ENCODE measurements at places on chromosomes 16 and 17.
A peak's percentile ranks its signal among the peaks of the same experiment; 100 is the strongest.

DNA sequence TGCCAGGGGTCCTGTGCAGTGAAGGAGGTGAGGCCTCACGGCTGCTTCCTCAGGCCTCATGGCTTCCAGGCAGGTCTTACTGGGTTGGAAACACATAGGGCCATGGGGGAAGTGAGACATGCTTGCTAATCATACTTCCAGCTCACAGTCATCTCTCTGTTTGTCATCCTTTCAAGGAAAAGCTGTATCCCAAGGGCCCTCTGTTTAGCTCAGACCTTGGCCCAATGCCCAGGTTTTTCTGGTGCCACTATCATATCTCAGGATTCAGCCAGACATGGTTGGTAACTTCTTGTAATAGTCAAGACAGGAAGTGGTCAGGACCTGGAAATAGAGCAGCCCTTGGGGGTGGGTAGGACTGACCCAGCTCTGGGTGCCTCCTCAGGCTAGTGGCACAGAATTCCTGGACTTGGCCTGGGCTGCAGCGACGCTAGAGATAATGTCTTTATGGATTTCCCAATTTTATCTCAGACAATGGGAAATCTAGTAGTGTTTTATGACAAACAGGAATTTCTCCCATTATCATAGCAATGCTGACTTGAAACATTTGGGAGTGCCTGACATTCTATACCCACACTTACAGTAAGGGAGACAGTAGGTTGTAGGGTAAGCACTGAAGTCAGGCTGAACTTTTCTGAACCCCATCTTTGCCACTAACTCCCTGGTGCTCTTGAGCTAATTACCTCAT, 13.5 kb upstream of the ITGB3 start:
- no peak for DNase-seq

DNA sequence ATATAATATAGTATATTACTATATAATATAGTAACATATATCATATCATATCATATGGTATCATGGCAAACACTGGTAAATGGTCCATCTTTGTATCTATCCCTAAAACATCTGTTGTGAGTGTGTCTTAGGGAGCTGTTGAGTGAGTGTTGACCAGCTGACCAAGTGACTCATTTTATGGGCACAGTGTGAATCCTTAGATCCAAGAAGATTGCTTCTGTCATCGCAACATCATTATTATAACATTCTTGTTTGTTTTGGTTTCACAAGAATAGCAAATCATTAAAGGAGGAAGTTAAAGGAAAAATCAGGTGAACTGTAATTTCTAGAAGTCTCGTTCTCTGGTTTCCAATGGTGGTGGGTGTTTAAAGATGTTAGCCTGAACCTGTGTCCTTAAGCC, 11.7 kb upstream of the MAF start:
- no peak for DNase-seq

- peak; percentile 83 for DNase-seq
Measured at GRCh38 chr17:38867179-38867967, 2.5 kb upstream of the LASP1 start.

DNA sequence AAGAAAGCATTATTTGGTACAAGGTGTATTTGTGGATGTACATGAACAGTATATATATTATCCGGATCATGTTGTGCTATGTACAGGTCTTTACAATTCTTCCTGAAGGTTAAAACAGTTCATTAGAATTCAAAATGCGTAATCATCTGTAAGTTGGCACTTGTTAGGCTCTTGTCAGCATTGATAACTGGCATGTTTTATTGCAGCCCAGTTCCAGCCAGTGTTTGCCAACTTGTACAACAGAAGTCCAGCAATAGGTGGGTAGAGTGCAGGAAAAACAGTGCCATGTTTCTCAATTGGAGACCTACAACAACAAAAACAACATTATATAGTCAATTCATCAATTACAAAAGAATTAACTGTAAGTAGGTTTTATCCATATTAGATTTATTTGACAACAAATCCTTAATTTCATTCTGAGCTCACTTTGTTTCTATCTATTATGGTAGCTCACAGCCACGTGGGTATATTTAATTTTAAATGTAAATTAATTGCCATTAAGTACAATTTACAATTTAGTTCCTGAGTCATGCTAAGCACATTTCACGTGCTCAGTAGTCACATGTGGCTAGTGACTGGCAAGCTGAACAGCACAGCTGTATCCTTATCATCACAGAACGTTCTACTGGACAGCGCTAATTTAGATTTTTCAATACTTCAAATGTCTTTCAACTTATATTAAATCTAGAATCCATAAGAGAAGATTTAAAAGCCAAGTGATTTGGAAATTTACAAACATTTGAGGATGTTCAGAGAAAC, 8.6 kb upstream of the ANKFY1 start:
- no peak for DNase-seq

DNA sequence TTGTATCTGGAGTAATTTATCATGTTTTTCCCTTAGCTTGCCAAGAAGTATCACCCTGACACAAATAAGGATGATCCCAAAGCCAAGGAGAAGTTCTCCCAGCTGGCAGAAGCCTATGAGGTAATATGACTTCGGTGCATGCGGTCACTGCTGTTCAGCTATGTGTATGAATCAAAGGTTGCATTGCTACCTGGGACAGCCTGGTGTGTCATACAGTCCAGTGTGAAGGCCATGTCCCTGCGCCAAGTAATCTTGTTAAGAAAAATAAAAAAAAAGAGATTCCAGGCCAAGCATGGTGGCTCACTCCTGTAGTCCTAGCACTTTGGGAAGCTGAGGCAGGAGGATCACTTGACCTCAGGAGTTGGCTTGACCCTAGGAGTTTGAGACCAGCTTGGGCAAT, 11.7 kb downstream of the DNAJA3 start:
- no peak for DNase-seq

DNA sequence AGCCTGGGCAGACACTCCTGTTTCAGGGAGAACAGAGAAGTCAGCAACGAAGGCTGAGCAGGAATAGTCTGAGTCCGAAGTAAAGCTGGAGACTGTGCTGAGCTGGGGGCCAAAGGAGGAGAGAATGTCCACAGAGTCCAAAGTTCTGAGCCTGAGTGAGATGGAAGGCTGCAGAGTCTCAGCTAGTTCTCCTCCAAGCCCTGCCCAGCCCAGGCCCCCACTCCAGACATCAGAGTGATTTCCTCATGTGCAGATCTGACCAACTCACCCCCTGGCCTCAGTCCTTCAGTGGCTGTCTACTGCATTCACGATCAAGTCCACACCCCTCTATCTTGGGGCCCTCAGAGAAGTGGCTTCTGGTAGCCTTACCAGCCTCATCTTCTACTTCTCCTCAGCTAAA, 21.6 kb downstream of the SLC13A5 start:
- DNase-seq = no peak

- no peak for DNase-seq
Measured at GRCh38 chr16:85679870-85680269, 8.9 kb downstream of the GINS2 start.

DNA sequence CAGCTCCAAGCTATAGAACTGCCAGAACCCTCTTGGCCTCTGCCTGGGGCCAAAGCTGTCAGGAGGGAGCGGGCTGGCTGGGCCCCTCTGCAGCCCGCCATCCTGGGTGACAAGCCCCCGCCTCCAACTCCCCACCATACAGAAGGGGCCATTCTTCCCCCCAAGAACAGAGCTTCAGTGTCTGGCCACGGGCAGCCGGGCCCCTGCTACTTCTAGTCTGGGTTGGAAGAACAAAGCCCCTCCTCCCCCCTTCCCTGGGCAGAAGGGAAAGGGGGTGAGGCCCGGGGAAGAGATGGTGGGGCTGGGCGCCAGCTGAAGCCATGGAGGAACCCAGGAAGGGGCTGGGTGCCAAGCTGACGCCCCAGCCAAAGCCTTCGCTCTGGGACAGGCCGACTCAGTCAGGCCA, 9.0 kb downstream of the NAT9 start:
- no peak for DNase-seq

DNA sequence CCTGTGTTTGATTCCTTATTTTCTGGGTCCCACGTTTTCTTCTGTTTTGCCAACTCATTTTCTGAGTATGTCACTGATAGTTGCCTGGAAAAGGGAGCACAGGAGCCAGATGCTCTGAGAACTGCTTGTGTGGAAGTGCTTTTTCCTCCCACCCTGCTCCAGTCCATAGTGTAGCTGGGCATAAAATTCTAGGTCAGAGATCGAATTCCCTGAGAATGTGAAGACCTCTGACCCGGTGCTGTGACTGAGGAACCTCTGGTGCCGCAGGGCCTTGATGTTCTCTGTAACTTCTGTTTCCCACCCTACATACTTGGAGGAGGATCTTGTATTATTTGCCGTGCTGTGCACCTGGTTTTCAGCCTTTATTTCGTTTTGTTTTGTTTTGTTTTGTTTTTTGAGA, 19.5 kb upstream of the CAPN15 start:
- DNase-seq = no peak

GRCh38 chr16:87002717-87003413, 314.3 kb downstream of the C16orf95 start:
- DNase-seq = no peak

- peak; percentile 84 for DNase-seq
Measured at GRCh38 chr16:75495076-75495674, at the start of gene CHST6. Gene CHST6, minus strand, starts transcription at chr16:75495441. Its CDS starts 15,613 bp downstream, at chr16:75479828.

DNA sequence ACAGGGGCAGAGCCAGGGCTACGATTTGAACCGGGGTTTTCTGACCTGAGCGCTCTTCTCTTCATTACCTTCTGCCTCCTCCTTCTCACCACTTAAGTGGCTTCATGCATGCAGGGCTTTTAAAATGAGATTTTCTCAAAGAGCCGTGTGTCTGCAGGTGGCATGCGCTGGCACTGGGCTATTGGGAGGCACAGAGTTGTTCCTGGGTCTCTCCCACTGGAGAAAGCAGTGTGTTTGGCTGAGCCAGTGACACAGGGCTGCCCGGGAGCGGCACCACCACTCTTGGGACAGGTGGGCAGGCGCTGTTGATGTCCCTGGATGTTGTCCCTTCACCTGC, 218.8 kb upstream of the CHMP6 start:
- DNase-seq = no peak

GRCh38 chr16:87832137-87832527, 37.2 kb downstream of the SLC7A5 start:
- no peak for DNase-seq

DNA sequence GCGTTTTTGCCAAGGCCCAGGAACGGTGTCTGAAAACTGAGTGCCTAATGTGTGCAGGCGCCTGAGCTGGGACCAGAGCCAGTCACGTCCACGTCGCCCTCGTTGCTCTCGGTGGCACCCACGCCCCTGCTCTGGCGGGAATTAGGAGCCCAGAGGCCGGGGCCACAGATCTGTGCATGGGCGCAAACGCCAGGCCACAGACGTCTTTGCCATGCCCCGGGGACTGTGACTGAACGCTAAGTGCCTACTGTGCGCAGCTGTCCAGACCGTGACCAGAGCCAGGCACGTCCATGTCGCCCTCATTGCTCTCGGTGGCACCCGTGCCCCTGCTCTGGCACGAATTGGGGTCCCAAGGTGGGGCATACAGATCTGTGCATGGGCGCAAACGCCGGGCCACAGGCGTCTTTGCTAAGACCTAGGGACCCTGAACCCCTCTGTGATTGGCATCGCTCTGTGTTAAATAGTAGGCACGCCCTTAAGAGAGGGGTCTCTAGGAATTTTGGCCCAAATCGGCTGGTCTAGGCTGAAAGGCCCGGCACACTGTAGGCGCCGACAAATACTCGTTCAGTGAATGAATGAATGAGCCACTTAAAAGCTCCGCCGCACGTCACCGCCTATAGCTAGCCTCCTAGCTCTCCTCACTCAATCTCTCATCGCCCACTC, 827 bp upstream of the UBALD1 start:
- no peak for DNase-seq

DNA sequence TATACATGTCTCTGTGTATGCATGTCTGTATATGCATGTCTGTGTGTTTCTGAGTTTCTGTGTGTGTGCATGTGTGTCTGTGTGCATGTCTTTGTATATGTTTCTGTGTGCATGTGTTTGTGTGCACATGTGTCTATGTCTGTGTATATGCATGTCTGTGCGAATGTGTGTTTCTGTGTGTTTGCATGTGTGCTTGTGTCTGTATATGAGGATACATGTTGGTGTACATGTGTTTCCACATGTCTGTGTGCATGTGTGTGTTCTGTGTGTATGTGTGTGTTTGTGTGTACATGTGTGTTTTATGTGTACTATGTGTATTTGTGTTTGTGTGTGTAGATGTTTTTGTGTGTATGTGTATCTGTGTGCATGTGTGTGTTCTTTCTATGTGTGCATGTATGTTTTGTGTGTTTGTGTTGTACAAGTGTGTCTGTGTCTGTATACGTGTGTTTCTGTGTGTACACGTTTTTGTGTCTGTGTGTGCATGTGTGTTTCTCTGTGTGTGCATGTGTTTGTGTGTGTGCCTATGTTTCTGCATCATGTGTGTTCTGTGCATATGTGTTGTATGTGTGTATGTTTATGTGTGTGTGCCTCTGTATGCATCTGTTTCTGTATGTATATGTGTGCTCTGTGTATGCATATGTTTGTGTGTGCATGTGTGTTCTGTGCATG, 8.9 kb upstream of the RAB37 start:
- DNase-seq = no peak

DNA sequence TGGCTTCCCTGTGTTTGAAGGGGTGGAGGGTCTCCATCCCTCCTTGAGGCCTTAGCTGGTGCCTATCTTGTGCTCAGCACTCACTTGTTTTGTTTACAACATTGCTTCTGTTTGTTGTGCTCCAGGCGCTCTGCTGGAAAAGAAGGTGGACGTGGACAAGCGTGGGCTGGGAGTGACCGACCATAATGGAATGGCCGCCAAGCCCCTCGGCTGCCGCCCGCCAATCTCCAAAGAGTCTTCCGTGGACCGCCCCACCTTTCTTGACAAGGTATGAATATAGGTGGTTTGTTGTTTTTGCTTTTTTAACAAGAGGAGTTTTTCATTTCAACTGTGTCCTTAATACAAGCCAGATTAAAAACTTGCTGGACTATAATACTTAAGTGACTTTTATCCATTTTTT, 53.5 kb downstream of the TMC6 start:
- DNase-seq = no peak

DNA sequence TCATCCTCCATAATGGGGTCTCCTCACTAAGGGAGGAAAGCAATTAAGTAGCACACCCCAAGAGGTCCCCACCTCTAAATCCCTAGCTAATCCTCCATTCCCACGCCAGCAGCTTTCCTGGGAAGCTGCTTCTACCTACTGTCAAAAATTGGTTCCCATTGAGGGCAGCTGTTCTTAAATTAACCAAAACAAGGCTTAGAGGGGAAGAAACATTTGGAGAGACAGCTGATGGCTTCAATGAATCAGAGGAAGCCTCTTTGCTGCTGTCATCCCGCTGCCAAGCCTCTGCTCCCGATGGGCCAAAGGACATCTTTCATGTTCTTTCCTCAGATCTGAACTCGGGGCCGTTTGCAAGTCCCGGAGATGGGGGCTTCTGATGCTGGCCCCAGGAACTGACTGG, 26.6 kb downstream of the AIPL1 start:
- DNase-seq = peak; percentile 39

GRCh38 chr17:74192950-74193781, 10.3 kb upstream of the RPL38 start:
- DNase-seq = no peak

DNA sequence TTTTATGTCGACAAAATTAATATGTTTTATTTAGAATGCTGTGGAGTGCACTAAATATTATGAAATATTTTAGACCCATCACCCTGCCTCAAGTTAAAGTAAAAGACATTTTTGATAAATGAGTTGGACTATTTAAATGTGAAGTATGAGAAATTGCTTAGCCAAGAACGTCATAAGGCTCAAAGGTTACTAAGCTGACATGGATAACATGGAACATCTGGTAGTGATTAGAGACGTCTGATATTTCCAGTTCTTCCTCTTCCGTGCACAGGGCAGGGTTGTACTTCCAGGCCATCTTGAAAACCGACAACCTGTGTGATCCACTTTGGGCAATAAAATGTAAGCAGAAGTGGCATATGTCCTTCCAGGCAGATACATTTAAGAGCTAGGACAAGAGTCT, 7.2 kb upstream of the CCL8 start:
- DNase-seq = no peak

Data from neural progenitor cell (in vitro differentiated cells).